Retinal pigment epithelial cell (primary cell): ENCODE measurements at places on chromosomes 11 and 22.

DNA sequence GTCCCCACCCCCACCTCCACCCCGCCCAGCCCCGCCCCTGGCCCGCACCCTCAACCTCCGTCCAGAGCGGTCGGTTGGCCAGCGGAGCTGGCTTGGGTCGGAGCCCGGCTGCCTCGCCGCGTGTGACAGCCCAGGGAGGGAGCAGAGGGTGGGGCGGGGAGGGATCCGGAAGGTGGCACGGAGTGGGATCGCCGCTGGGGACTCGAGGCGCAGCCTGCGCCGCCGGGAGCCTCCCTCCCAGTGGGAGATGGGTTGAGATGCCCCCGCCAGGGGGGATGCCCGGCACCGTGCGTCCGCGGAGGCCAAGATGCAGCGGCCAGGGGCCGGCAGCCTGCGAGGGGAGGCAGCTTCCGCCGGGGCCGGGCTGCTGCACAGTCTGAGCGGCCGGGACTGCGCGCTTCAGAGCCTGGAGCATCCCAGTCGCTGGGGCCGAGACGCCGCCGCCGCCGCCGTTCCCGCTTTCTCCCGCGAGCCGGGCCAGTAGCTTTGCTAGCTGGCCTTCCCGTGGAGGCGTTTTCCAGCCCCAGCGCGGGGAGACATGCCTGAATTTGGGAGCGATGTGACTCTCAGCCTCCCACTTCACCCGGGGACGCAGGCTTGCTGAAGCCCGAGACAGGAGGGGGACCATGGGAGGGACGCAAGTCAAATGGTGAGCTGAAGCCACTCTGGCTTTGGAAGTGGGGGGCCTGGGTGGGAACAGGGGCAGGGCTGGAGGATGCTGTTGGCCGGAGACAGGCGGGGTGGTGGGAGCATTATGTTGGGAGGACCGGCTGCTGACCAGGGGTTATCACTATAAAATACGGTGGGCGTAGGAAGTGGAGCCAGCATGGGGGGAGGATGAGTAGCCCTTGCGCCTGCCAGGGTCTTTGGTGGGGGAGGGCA, 40.2 kb downstream of the DIXDC1 start:
- no peak for DNase-seq

DNA sequence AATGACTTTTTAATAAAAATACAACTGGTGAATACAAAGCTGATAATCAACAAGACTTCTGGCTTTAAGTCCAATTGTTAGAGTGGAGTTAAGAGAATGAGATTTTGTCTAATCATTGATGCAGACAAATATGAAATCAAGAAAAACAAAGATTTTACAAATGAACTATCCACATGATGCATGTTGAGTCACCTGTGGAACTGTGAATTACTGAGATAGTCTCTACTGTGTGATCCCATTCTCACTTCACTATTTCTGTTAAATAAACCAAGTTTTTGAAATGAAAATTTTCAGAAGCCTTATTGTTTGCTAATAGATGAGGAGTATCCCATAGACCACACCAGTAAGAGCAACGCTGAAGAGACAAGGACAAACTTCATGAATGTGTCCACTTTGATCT, 8.4 kb upstream of the CTSC start:
- DNase-seq: no peak

DNA sequence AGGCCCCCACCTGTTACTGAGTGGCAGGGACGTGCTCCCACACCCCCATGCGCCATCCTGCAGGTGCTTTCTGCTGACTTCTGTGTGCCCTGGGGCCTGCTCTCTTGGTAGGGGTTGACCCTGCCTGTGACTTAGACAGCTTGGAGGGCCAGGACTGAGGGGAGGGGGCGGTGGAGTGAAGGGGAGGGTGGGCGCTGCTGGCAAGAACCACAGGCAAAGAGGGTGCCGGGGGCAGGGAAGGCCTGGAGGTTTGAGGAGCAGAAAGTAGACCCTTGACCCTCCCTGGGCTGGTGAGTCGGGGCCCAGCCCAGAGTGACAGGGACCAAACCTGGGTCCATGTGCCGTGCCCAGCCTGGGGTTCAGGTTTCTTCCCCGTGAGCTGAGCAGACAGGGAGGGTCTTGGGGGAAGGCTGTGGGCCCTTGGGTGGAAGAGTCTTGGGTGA, 17.8 kb downstream of the KCNQ1 start:
- no peak for DNase-seq

- DNase-seq: no peak
Measured at GRCh38 chr11:15196704-15197103, 82.0 kb downstream of the INSC start.

DNA sequence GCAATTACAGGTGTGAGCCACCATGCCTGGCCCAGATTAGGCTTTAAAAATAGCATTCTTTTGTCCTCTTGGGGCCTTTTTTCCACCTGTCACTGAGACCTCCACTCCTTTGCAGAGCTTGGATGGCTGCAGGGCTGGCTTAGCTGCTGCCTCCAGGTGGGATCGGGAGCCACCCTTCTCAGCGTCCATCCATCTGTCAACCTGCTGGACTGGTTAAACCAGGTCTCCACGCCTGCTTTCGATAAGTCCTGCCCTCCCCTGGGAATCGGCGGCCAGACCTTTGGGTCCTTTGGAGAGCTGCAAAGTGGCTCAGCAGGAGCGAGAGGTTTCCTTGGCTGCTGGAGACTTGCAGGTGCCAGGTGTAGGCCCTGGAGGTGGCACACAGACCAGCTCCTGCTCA, 23.4 kb upstream of the GRAMD4 start:
- no peak for DNase-seq

- no peak for DNase-seq
Measured at GRCh38 chr11:120839846-120840402, 184.0 kb upstream of the TBCEL start.

DNA sequence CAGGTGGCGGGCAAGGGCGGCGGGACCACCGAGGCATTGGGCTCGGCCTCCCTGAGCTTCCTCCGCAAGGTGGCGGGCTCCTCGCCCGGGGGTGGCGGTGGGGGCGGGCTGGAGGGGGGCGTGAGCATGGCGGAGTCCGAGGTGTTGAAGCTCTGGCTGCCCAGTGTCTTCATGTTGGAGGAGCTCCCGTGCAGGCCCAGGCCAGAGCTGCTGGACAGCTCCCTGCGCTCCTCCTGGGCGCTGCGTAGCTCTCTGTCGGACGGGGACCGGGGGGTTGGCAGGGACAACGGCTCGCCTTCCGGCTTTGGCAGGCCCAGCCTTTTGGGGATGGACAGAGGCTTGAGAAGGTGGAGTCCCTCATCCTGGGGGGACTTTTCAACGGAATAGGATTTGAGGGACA, 43.9 kb upstream of the BID start:
- no peak for DNase-seq

GRCh38 chr22:41285441-41285819, 557 bp downstream of the RANGAP1 start:
- DNase-seq: peak; percentile 85
